ENCODE measurements at places on chromosomes 6 and 20.
A peak's percentile ranks its signal among the peaks of the same experiment; 100 is the strongest.

- no peak for DNase-seq
Measured at GRCh38 chr6:17057322-17057721, 44.5 kb upstream of the STMND1 start.

GRCh38 chr20:3729811-3730540 is 2.5 kb upstream of the HSPA12B start:
- no peak for DNase-seq

DNA sequence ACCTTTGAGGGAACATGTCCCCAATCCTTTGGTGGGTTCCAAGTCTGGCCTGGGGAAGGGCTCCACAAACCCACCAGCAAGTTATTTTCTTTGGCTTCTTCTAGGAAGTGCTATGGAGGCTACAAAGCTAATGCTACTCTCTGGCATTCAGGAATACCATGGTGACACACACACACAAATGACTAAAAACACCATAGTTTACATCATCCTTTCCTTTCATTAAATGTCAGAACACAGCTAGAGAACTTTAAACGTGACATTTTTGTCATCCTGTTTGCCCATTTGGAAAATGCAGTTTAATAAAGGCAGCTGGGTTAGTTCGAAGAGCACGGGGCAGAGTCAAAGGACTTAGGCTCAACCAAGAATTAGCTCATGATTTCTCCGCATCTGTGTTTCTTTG is 40.2 kb upstream of the PROKR2 start:
- no peak for DNase-seq

- peak; percentile 32 for DNase-seq
Measured at GRCh38 chr20:4812641-4813075, 90.9 kb downstream of the PRND start.

DNA sequence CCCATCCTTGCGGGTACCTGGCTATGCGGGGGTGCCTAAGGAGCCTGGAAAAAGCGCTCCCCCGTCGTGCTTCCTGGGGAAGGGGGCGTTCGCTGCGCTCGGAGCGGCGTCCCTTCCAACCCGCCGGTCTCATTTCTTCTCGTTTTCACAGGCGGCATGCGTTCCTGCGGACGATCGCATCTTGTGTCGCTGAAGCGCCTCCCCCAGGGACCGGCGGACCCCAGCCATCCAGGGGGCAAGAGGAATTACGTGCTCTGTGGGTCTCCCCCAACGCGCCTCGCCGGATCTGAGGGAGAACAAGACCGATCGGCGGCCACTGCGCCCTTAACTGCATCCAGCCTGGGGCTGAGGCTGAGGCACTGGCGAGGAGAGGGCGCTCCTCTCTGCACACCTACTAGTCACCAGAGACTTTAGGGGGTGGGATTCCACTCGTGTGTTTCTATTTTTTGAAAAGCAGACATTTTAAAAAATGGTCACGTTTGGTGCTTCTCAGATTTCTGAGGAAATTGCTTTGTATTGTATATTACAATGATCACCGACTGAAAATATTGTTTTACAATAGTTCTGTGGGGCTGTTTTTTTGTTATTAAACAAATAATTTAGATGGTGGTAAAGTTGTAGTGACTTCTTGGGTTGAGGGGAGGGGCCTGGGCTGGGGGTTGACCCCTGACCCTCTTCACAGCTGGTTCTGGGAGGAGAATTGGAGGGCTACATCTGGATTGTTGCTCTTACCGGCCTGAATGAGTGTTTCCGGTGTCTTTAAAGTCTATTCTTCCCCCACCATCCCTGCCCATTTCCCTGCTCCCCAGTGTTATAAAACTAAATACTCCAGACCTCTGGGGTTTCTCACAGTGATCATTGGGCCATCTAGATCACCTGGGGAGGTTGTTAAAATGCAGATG is 1.1 kb downstream of the ID1 start:
- no peak for DNase-seq
